ENCODE measurements at places on chromosomes 2 and 18.

DNA sequence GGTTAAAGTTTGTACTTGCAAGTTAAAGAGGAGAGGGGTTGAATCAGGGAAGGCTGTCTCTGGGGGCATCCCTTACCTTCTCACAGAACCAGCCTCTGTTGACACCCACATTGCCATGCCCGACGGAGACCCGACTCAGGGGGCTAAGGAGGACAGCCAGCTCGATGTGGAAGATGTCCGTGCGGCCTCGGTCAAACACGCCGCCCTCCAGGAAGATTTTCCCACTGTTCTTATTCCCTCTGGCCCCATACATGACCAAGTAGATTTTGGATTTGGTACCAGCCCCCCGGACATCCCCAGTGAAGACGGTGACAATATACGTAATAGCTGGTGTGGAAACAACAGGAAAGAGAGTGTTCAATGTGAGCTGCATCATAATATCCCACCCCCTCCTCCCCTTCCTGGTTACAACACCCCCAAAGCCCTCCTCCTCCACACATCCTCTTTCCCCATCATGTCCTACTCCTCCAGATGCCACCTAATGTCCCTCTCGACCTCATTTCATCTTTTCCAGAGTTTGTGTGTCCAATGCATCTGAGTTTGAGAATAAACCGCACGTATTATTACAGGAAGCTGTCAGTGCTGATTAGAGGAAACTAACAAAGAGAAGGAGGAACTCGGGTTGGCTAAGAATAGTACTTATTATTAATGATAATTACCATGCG is 55.7 kb downstream of the LOXHD1 start:
- no peak for DNase-seq

GRCh38 chr2:41989501-41990180 is 58.2 kb upstream of the PKDCC start:
- DNase-seq = no peak

- DNase-seq = no peak
Measured at GRCh38 chr2:63012541-63012940, 38.1 kb upstream of the OTX1 start.

DNA sequence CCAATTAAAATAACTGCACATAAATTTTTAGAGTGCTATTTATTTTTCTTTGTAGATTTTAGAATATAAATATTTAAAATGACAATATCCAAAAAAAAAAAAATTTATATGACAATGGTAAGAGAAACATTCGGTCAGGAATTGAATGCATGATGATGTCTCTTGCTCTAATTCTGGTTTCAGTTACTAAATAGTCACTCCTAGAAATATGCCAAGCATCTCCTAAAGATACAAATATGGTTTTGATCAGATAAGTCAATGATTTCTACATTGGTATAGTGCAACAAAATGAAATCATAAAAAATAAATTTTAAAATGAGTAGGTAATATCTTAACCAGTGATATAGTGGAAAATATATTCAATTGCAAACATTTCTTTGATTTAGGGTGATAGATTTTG is 95.9 kb upstream of the ACKR3 start:
- no peak for DNase-seq

- no peak for DNase-seq
Measured at GRCh38 chr2:109645412-109646184, 31.4 kb downstream of the SOWAHC start.

DNA sequence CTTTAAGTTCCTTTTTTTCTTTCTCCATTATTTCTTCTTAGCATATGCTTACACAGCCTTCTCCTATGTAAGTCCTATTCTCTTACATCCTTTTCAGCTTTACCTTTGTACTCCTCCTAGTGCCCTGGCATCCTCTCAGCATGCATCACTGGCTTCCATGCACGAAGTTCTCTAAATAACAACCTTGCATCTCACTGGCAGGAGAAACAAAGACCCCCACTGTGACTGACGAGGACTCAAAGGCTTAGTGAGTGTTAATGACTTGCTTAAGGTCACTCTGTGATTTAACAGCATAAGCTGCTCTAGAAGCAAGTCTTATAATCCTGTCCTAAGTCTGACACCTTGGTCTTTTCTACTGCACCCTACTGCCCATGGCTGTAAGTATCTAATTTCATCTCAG is 1236.0 kb upstream of the CELF4 start:
- no peak for DNase-seq

DNA sequence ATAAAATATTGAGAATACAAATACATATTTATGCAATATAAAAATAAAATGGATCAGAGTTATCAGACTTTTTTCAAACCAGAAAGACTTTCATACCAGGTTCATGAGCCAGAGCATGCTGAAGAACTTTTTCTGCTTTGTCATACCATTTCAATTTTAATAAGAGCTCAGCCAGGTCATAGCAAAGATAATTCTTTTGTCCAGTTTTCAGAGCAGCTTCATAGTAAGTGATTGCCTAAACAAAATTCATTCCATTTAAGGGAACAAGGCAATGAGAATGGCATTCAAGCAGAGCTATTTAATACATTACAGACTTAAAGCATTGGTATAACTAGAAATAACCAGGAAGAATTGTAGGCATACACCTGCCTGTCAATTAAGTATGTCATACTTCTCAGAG is 42.3 kb downstream of the TTC21B start:
- no peak for DNase-seq

- DNase-seq = no peak
Measured at GRCh38 chr2:147560810-147561535, 283.9 kb upstream of the ACVR2A start.

DNA sequence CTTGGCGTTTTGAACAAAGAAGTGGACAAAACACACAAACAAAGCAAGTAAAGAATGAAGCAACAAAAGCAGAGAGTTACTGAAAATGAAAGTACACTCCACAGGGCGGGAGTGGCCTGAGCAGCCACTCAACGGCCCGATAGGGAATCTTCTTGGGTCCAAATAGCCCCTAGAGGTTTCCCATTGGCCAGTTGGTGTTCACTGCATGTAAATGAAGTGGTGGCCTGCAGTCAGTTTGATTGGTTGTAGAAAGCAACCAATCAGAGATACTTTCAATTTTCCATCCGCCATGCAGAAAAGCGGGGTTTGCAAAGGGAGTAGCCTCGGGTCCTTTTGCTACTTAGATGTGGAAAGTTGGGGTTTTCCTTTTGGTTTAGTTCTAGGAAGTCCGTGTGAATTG is 31.6 kb downstream of the CYBRD1 start:
- no peak for DNase-seq

GRCh38 chr18:29140590-29140989 is 963.7 kb upstream of the CDH2 start:
- DNase-seq = no peak

- no peak for DNase-seq
Measured at GRCh38 chr2:62547854-62548253, 41.9 kb upstream of the TMEM17 start.

- DNase-seq = no peak
Measured at GRCh38 chr2:173815772-173816171, 149.4 kb downstream of the SP3 start.

GRCh38 chr18:43596105-43596712 is 318.9 kb upstream of the SYT4 start:
- no peak for DNase-seq

GRCh38 chr2:152962446-152962845 is 244.0 kb downstream of the ARL6IP6 start:
- DNase-seq = no peak

DNA sequence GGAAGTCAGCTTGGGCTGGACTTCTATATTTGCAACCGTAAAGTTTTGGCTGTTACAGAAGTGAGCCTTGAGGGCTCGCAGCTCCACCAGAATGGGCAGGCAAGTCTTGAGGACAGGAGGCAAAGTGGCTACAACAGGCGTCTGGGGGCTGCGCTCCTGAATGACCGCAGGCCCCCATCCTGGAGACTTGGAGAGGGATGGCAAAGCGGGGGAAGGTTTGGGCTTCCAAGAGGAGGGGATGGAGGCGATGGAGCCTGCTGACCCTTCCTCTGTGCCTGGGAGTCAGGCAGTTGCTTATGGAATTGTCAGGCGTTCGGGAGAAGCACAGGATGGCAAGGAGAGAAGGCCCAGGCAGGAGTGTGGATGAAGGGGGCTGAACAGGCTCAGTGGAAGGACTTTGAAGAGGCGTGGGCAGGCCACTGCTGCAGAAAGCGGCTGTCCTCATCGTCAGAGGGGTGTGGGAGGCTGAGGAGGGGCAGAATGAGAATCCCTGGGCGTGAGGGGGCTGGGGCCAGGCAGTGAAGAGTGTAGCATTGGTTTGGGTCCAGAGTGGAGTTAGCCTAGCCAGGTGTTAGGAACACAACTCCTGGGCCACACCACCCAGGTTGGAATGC is 72.3 kb downstream of the INHBB start:
- no peak for DNase-seq
